Keratinocyte (primary cell): ENCODE measurements at places on chromosomes 5 and 9. TPM values are rescaled to one million over a fixed set of nuclear protein-coding genes. Genes with fewer than 3 reads are reported as not detected.

DNA sequence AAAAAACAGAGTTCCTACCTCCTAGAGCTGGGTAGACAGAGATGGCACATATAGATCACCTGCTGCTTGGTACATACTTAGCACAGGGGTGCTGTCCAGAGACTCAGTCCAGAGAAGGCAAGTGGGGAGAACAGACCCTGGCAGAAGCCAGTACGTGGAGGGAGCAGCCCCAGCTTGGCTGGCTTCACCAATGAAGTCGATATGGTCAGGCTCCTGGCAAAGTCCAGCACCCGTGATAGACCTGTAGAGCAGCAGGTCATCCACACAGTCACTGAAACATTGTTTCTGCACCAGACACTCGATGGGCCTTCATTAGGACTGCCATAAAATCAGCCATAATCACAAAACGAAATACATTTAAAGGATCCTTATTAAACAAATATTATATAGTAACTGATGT lies 45.8 kb downstream of the WHRN start:
- no peak overlapping the region for H3K4me3 ChIP-seq
- H3K4me1 ChIP-seq = no peaks in the 10 kb centered on the region
- H3K36me3 ChIP-seq = no peaks in the 10 kb centered on the region
- no peak for DNase-seq

- no peak overlapping the region for H3K4me3 ChIP-seq
- H3K36me3 ChIP-seq = no peaks in the 10 kb centered on the region
- DNase-seq = no peak
- H3K4me1 ChIP-seq = peaks cover 2% of the 10 kb centered on the region
- H3K27me3 ChIP-seq = no peaks in the 10 kb centered on the region
These were observed 10.6 kb downstream of the TRAF1 start for GRCh38 chr9:120915854-120916470.

Gene SPEF2
- polyA plus RNA-seq = 0.95 to 1.6 TPM (median 1.1 TPM) in 3 replicates

DNA sequence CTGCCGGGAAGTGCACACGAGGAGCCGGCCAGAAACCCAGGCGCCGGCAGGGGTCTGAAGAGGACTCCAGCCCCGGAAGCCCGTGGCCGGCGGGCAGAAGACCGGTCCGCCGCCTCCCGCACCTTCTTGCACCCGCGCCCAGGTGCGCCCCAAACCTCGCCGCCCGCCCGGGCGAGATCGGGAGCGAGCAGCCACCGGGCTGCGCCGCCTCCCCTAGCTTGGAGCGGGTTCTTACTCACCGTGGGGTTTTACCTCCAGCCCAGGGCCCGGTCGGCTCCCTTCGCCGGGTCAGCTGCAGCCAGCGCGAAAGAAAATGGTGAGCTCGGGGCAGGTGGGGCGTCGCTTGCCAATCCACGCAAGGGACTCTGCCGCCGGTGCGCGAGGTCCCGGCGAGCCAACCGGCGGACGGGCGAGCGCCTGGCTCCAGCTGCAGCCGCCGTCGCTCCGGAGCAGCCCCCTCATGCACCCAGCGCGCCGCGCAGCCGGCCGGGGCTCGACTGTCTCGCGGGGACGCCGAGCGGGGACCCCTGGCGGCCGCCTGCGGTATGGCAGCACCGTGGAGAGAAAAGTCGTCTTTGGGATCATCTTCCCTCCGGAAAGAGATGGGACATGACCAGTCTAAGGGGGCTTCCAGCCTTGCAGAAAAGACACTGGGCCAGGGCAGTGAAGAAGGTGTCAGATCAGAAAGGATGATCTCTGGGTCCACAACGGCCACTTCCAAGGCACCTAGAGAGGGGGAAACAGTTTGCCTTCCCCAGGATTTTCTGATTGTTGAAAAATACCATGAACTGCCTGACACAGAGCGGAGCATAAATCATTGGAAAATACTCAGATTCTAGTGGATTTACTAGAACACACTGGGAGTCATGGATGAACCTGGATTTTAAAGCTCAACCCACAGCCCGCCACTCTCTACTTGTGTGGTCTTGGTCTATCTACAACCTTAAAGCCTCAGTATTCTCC lies at the start of gene MOB3B:
Gene MOB3B (minus strand): TSS at position 499 of the 963 bp plus-strand sequence. CDS start 74,264 bp downstream, outside the sequence.
- peak within 1 kb of the TSS; percentile 85 for H3K4me3 ChIP-seq
- H3K27me3 ChIP-seq = no peaks in the 10 kb centered on the region
- H3K4me1 ChIP-seq = peaks cover 51% of the 10 kb centered on the region
- H3K27ac ChIP-seq = peak within 1 kb of the TSS; percentile 97
- H3K36me3 ChIP-seq = no peaks in the 10 kb centered on the region
- no peak for DNase-seq

Gene ADGRV1
- polyA plus RNA-seq = 0.03 to 0.28 TPM (median 0.05 TPM) in 3 replicates

Gene TMEM38B
- 7.7 to 9.8 TPM (median 7.9 TPM) in 3 replicates for polyA plus RNA-seq

DNA sequence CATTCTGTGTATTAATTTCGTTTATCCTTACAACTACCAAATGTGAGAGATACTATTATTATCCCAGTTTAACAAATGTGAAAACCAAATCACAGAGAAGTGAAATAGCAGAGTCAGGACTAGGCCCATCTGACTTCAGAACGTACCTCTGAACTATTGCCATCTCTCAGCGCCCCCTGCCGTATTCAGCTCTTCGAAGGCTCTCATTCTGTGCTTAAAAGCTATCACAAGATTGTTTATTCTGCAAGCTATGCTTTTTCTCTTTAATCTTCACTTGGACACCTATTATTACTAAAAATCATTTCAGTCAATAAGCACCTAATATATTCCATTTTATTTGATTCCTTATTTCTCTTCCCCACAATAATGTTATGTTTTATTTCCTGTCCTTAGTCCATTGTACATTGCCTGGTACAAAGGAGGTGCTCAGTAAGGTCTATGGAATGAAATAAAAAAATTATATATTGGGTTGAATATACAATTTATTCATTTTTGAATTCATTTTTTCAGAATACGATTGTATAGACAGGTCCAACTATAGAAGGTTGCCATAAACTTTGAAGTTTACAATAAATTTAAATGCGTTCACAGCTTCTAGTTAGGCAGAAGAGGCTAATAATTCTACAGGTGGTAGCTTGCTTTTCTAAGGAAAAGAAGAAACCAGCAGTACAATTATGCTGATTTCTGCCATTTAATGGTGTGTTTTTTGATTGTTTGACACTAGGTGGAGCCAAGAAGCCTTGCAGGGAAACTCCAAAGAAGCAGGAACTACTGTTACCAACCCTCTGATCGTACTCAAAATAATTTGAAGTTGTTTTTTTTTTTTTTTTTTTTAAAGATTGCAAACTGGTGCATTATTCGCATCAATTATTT lies 202.2 kb upstream of the DMRTA1 start:
- no peak for DNase-seq
- no peaks in the 10 kb centered on the region for H3K36me3 ChIP-seq
- H3K27ac ChIP-seq = peak overlapping the region; percentile 30
- H3K4me3 ChIP-seq = no peak overlapping the region
- H3K4me1 ChIP-seq = peaks cover 22% of the 10 kb centered on the region
- no peaks in the 10 kb centered on the region for H3K27me3 ChIP-seq

Gene FOCAD
- 28.9 to 33.1 TPM (median 31.6 TPM) in 3 replicates for polyA plus RNA-seq

DNA sequence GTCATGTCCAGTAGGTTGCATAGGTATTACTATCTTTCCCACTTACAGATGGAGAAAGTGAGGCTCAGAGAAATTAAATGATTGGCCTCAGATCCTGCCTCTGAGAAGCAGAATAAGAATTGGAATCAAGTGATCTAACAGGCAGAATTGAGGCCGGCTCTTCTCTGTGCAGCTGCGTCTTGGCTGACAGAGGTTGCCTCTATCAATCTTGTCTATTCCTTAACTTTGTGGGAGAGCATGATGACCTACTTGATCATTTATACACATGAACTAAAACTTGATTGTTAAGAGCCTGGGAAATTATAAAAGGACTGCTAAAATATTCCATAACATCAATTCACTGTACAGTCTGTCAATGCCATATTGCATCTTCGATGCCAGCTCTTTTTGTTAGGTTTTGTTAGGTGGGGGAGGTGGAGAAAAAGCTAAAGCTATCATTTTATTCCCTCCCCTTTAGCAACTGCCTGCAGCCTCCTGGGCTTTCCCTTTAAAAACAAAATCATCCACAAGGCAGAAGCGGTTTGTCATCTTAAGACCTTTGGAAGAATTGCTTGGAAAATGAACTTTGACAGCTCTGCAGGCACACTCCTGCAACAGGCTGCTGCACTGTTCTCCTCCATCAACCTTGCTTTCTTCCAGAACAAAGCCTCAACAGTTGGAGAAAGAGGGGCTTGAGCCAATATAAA lies 247.4 kb downstream of the SMARCA2 start:
- no peaks in the 10 kb centered on the region for H3K36me3 ChIP-seq
- no peak overlapping the region for H3K4me3 ChIP-seq
- no peak for DNase-seq
- no peak overlapping the region for H3K27ac ChIP-seq

GRCh38 chr9:97752274-97752673 lies 55.1 kb upstream of the XPA start:
- no peak overlapping the region for H3K27ac ChIP-seq
- no peak overlapping the region for H3K4me3 ChIP-seq
- H3K36me3 ChIP-seq = no peaks in the 10 kb centered on the region
- H3K27me3 ChIP-seq = no peaks in the 10 kb centered on the region
- peaks cover 7% of the 10 kb centered on the region for H3K4me1 ChIP-seq
- DNase-seq = no peak

Gene MYMK
- polyA plus RNA-seq = not detected in 3 replicates

- no peaks in the 10 kb centered on the region for H3K36me3 ChIP-seq
- peaks cover 6% of the 10 kb centered on the region for H3K4me1 ChIP-seq
- no peaks in the 10 kb centered on the region for H3K27me3 ChIP-seq
- no peak overlapping the region for H3K27ac ChIP-seq
These were observed 65.7 kb upstream of the ZNF462 start for GRCh38 chr9:106797299-106797698.

DNA sequence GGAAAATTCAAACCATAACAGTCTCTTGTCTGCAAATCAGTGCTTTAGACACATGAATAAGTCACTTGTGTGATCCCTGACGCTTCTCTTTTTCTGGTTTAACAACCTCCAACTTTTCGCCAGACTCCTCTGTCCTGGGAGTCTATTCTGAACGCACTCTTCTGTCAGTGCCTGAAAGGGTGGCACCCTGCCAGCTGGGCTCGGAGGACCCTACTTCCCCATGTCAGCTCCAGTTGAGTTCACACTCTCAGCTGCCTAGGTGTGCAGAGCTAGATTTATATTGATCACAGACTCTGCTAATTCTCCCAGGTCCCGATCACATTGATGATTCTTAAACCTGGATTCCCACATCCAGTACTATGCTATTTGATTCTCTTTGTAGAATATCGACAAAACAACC lies 649.1 kb downstream of the BNC2 start:
- no peaks in the 10 kb centered on the region for H3K27me3 ChIP-seq
- no peaks in the 10 kb centered on the region for H3K36me3 ChIP-seq
- H3K27ac ChIP-seq = no peak overlapping the region
- DNase-seq = no peak

DNA sequence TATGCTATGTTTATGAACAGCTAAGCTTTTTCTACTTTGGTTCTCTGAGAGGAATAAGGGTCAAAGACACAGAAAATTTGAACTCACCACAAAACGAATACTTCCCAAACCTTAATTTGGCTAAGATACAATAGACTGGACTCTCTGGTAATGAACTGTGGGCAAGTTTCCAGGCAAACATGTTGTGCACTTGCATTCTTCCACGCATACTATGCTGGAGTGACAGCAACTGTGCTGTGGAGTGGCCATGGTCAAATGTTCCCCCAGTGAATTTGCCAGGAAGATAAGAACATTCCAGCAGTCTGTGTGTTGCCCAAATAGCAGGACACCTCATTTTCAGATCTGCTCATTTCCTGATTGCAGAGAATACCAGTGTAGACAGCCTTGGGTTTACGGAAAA lies 275.3 kb upstream of the IL12B start:
- no peaks in the 10 kb centered on the region for H3K36me3 ChIP-seq
- H3K4me3 ChIP-seq = no peak overlapping the region
- H3K4me1 ChIP-seq = no peaks in the 10 kb centered on the region

Gene TEX10
- 31.3 to 50.7 TPM (median 32.9 TPM) in 3 replicates for polyA plus RNA-seq

Gene TNC
- polyA plus RNA-seq = 50.0 to 103 TPM (median 58.7 TPM) in 3 replicates

DNA sequence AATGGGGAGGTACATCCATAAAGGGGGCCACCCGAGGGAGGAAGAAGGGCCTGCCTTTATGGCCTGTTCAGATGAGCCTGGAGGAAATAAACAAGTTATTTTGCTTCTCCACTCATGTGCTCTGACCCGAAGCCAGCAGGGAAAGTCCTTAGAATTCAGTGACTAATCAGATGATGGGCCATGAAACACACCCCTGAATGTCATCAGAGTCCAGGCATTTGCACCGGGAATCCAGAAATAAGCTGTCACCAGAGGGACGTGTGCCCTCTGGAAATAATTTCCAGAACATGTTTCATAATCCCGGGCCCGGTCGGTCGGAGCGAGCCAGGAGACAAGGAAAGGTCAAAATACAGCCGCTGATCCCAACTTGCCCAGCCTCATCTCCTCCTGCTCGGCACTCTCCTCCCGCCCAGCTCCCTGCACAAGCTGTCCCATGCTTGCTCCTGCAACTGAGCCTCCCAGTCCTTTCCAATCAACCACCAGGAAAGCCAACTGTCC lies 73.6 kb upstream of the ZNF622 start:
- H3K36me3 ChIP-seq = no peaks in the 10 kb centered on the region
- peak overlapping the region; percentile 63 for H3K27ac ChIP-seq
- H3K27me3 ChIP-seq = no peaks in the 10 kb centered on the region

Gene INSL4
- 0.04 TPM in 1 of 3 replicates, not detected in the others for polyA plus RNA-seq

GRCh38 chr9:131628459-131629225 lies 83.3 kb downstream of the PRRT1B start:
- no peaks in the 10 kb centered on the region for H3K27me3 ChIP-seq
- H3K4me3 ChIP-seq = no peak overlapping the region
- no peak overlapping the region for H3K27ac ChIP-seq
- DNase-seq = no peak
